T-helper 1 cell (primary cell): ENCODE measurements at places on chromosomes 1 and 21.

GRCh38 chr1:151036356-151036755 lies at the start of gene BNIPL:
BNIPL (plus strand) TSS chr1:151036586; CDS start chr1:151036726, 140 bp downstream.
- DNase-seq: no peak

DNA sequence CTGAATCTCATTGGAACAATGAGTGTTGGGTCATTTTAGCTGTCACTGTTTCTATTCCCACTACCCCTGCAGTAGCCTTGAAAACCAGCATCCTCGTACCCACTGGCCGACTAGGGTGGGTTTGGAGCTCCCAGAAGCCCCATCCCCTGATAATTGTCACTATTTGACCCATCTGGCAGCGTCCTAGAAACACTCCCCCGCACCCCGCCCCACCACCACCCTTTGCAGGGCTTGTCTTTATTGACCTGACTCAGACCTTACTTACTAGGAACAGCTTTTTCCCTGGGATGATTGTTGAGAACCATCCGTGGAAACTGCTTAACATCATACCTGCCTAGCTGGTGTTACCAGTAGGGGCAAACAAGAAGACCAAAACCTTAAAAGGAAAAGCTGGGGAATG lies 28.4 kb upstream of the AGPAT3 start:
- DNase-seq: no peak

GRCh38 chr1:17447501-17447992 lies 8.1 kb upstream of the RCC2 start:
- DNase-seq: no peak

DNA sequence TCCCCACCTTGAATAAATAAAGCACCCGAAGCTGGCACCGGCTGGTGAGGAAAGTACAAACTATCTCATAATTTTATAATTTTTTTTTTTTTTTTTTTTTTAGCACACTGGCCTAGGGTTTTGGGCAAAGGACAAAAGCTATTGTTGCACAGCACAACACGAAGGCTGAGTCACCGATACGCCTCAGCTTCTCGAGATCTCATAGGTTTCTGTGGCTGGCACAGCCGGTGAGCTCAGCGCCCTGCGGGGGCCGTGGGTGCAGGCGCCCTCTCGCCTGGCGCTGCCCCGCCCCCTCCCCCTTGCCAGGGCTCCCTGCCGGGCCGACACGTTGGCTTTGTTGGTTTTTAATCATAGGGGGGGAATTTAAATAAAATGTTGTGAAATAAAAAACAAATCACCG lies 17.2 kb downstream of the CASZ1 start:
- no peak for DNase-seq

DNA sequence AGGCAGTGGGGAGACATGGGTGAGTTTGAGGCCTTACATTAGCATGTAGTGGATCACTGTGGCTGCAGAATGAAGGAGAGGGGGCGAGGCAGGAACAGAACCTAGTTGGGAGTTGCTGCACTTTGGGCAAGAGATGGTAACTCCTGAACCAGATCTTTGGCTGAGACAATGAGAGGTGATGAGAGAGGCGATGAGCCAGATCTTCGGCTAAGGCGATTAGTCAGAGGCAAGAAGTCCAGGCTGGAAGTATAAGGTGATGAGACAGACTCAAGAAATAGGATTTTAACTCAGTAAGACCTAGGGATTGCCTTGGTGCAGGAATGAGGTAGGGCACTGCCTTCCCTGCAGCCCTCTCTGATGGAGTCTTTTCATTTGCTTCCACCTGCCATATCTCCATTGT lies 9.1 kb upstream of the ARTN start:
- DNase-seq: no peak

DNA sequence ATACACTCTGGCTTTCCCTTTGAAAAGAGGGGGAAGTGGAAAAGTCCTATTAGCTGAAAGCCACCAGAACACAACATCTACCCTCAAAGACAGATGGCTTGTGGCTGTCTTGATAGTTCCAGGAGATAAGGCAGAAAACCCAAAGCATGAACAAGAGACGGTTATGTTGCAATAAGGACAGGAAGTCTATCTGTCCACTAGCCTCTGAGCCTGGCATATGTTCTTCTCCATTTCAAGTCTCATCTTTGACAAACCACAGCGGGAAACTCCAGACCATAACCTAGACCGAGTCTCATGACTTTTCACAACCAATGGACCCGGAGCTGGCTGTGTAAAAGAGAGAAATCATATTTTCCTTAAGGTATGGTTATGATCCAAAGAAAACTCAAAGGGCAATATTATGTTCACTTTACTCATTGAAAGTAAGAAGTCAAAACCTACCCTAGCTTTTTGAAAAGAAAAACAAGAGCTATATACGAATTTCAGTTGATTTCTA lies 33.8 kb downstream of the DUSP10 start:
- peak; percentile 32 for DNase-seq
